ENCODE measurements at places on chromosomes 7 and 10.
A peak's percentile ranks its signal among the peaks of the same experiment; 100 is the strongest.

GRCh38 chr10:95363303-95363912, 72.6 kb upstream of the PDLIM1 start:
- DNase-seq = no peak

DNA sequence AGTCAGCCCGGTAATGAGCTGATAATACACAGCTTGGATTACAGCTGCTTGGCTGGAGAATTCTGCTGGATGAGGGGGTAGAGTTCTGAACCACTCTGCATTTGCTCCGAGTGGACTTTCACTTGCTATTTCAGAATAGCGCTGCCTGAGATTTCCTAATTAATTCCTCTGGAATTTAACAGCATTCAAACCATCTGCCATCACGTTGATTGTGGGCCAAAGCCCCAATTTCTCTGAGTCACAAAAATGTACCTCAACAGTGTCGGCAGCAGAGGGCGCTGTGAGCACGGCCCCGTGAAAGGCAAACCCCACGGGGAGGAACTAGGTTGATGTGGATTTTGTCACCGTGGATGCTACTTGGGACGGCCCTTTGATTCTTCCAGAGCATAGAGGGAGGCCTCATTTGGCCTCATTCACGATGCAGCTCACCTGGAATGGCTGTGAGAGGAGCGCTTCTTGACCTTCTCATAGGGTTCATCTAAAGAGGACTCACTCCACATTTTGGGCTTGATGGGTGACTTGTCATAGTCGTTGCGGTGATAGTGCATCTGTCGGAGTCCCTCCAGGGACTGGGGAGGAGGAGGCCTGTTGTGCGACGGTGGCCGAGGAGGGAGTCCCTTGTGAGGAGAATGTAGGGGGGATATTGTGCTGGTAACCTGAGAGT, 73.3 kb downstream of the PRPF18 start:
- peak; percentile 22 for DNase-seq

DNA sequence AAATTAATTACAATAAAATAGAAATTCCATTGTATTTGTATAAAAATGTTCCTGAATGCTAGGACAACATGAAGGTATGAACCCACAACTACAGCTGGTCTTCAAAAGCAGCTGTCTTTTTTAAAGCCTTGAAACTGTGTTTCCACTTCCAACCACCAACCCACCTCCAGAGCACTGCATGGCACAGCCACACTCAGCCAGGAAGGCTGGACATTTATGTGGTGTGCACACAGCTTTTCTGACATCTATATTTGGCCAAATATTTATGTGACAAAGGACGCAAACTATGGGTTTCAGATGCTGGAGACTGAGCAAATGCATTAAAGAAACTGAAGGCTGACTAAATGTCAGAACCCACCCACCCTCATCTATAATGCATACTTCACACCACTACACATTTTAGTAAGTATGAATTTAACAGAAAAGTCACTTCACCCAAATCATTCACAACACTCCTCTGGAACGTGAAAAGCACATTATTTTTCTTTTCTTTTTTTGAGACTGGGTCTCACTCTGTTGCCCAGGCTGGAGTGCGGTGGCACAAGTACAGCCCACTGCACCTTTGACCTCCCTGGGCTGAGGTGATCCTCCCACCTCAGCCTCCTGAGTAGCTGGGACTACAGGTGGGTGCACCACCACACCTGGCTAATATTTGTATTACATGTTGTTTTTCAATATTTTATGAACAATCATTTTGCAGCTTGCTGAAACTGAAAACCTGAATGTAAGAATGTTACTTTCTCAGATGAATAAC, 27.9 kb upstream of the DAGLB start:
- DNase-seq = no peak

GRCh38 chr7:120014925-120015465, 258.0 kb upstream of the KCND2 start:
- DNase-seq = no peak

GRCh38 chr7:97971120-97971989, 18.6 kb downstream of the OCM2 start:
- DNase-seq = peak; percentile 5

All from stimulated activated CD4-positive, alpha-beta T cell treated with anti-CD3 and anti-CD28 coated beads, Interleukin-12 subunit alpha, Interleukin-12 subunit beta, amount 100 ng/mL, for 24 hours (primary cell).